ENCODE measurements at places on chromosomes 12 and 14.

DNA sequence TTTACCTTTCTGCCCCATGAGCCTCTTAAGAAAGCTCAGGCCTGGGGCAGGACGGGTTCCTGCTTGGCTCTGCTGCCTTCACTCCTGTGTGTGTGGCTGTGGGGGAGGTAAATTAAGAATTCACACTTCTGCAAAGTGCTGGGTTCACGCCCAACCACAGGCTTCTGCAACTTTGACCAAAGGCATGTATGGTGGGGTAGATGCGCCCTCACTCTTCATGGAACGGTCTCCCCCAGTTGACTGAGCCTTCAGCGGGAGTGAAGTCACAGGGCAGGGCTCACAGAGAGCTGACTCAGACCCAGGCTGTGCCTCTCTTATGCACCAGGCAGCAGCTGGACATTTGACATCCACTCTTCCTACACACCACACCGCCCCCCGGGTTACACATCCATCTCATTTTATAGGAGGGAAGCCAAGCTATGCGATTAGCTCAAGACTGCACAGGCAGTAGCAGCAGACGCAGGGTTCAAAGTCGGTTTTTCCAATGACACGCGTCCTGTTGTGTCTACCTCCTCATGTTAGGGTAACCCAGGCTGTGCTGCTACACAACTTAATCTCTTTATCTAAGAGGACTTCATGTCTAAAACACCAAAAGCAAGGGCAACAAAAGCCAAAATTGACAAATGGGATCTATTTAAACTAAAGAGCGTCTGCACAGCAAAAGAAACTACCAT, 15.4 kb upstream of the BCL11B start:
- DNase-seq: no peak

DNA sequence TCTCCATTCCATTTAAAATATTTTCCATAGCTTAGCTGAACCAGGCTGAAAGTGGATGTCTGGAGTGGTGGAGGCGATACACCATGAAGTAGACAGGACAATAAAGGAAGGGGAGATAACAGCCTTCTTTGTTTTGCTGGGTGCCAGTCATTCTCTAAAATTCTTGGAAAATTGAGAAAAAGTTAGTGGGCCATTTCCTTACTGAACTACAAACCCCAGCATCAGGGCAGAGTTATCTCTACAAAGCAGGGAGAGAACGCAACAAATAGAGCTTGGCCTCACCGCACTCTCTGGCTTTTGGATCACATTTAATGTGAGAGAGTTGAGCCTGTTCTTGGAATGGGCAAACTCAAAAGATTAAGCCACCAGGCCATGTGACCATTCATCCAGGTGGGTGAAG, 41.2 kb upstream of the LRRC10 start:
- DNase-seq: no peak

- no peak for DNase-seq
These were observed 337.9 kb downstream of the AACS start for GRCh38 chr12:125402874-125403789.

DNA sequence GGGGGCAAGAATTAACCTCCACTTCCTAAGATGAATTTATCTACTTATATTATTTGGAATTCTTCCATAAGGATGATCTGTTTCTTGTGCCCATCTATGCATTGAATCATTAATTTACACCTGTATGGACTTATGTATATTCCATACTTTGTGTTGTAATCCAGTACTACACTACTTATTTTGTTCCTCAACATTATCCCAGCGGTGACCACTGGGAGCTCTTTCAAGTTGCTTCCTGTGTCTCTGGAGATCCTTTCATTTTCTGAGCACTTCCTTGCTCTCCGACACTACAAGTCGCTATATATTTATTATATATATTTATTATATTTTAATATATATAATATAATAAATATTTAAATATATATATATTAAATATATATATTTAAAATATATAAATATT, 54.9 kb upstream of the SCN8A start:
- no peak for DNase-seq

DNA sequence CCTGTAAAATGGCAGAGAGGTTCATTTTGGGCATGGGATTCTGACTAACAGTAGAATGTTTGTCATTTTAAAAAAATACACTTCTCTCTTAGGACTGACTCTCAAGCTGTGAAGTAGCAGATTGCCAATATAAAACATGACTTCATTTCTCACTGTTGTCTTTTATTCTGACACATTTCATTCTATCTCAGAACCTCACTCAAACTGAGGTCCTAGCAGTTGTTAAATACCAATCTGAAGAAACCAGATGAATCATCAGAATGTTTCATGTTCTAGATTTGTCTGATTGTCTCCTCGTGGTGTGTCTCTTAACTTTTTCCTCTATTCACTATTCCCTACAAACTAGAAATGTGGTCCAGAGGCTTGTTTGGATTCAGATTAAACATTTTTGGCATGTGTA, 276.5 kb upstream of the NPAS3 start:
- no peak for DNase-seq

- no peak for DNase-seq
These were observed 77.5 kb downstream of the LRRC9 start for GRCh38 chr14:59997449-59997848.

DNA sequence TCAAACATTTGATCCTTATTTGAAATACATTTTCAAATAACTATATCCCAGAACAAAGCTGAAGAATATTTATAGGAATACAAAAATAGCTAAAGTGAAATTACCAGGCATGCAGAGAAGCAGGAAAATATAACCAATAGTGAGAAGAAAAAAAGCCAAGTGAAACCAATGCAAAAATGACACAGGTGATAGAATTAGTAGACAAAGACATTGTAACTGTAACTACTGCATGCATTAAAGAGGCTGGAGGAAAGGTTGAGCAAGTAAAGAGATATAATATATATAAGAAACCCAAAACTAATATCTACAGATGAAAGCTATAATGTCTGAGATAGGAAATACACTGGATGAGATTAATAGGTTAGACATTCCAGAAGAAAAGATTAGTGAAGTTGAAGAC, 49.2 kb upstream of the PRPF39 start:
- DNase-seq: no peak

- no peak for DNase-seq
These were observed 55.9 kb upstream of the GPR68 start for GRCh38 chr14:91300283-91300895.

GRCh38 chr14:33711194-33711593, 239.7 kb downstream of the EGLN3 start:
- no peak for DNase-seq

DNA sequence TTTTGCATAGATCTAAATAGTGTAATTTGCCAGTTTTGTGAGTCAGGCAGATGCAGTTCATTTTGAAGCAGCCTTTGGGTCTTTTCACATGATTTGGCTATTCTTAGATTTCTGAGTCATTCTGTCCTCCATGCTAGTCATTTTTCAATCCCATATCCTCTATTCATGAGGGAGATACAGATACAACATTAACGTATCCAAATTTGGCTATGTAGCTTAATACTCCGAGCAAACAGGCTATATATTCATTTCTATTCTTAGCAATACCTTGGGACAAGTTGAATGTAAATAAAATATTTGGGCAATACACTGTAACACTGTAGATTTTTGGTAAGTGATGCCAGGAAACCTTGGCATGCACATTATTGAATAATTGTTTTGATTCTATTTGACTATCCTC, 270.7 kb upstream of the PDE3A start:
- peak; percentile 45 for DNase-seq

GRCh38 chr12:64675795-64676194, 65.5 kb downstream of the RASSF3 start:
- DNase-seq: peak; percentile 22

- DNase-seq: no peak
These were observed 16.1 kb downstream of the GPR68 start for GRCh38 chr14:91228112-91229004.

- no peak for DNase-seq
These were observed 58.2 kb downstream of the ESR2 start for GRCh38 chr14:64235652-64236640.

DNA sequence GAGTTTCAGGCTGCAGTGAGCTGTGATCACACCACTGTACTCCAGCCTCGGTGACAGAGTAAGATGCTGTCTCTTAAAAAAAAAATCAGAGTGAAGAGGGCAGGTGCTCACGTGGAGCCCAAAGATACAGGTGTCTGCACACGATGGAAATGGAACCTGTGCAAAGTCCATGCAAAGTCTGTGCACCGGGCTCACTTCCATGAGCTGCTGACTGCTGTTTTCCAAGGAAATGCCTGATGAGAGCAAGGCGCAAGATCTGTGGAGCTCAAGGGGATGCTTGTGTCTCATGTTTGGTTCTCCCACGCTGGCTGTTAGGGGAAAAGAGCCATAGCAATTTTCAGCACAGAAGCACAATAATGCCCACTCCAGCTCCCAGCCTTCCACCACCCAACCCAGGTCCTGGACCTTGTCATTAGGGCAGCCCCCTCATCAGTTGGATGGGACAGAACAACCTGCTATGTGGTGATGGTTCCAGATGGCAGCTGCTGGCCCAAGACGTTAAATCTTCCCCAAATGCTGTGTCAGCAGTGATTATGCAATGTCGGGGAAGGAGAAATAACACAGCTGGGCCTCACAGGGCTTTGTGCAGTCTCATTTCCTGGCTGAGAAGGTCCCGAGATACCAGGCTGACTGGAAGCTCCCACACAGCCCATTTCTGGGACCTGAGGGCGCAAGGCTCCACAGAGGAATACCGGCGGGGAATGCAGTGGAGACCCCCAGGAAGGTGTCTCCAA, 27.9 kb upstream of the DICER1 start:
- DNase-seq: no peak

GRCh38 chr12:24561882-24562770, 386.8 kb downstream of the BCAT1 start:
- no peak for DNase-seq

GRCh38 chr12:121741743-121742142, 29.2 kb downstream of the TMEM120B start:
- DNase-seq: no peak

GRCh38 chr12:78146365-78146772, 315.7 kb downstream of the NAV3 start:
- DNase-seq: peak; percentile 48

- no peak for DNase-seq
These were observed 14.2 kb upstream of the PPP1R12A start for GRCh38 chr12:79949098-79949497.

GRCh38 chr12:32196250-32197198, 89.9 kb downstream of the BICD1 start:
- DNase-seq: no peak

- no peak for DNase-seq
These were observed 91.2 kb downstream of the RCOR1 start for GRCh38 chr14:102683399-102684297.

DNA sequence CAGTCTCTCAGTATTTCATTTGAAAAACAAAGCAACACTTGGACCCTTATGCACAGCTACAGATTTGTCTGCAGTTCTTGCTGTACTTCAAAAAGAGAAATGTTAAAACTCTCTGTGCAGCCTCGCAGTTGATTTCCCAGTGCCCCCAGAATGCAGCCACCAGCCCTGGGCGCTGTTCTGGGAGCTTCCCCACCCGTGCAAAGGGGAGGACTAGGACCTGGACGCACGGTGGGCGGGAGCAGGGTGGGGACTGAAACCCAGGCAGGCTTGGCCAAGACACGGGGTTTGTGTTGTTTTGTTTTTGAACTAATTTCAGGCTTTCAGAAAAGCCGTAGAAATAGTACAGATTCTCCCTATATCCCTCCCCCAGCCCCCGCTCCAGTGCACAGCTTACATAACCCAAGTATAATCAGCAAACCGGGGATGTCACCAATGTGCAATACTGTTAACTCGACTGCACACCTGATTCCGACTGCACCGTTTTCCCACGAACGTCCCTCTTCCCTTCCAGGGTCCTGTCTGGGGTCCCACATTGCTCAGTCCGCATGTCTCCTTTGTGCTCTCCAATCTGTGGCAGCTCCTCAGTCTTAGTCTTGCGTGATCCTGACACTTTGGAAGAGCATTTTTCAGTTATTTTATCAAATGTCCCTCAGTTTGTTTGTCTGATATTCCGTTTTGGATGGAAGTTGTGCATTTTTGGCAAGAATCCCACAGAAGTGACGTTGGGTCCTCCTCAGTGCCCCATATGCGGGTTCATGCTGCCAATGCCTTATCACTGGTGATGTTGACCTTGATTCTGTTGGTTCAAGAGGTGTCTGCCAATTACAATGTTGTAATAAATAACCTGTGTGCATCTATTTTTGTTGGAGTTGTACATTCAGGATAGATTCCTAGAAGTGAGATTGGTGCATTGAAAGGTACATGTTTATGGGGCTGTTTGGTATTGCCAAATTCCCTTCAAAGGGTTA, 95.9 kb downstream of the SETD3 start:
- DNase-seq: no peak

DNA sequence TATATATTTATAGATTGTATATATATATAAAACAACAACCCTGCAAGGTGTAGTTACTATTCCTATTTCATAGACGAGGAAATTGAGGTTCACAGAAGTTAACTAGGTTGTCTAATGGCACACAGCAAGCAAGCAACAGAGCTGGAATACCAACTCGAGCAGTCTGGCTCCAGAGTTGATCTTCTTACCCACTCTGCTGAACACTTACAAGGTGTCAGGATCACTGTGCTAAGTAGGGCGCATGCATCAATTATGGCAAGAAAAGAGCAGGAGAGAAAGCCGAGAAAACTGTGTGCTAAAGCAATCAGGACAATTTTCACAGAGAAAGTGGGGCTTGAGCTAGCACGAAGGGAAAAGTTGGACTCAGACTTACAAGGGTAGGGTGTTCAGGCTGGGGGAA, 15.9 kb upstream of the ARMH4 start:
- DNase-seq: no peak

GRCh38 chr12:1634590-1635191, 5.7 kb downstream of the WNT5B start:
- peak; percentile 73 for DNase-seq

GRCh38 chr12:89770391-89770790, 61.8 kb upstream of the ATP2B1 start:
- no peak for DNase-seq

- no peak for DNase-seq
These were observed 372.1 kb downstream of the KCNH5 start for GRCh38 chr14:62673014-62673755.

GRCh38 chr12:18981732-18982131, 147.8 kb upstream of the PLEKHA5 start:
- no peak for DNase-seq

GRCh38 chr14:32611752-32612151, 282.7 kb downstream of the AKAP6 start:
- DNase-seq: no peak

DNA sequence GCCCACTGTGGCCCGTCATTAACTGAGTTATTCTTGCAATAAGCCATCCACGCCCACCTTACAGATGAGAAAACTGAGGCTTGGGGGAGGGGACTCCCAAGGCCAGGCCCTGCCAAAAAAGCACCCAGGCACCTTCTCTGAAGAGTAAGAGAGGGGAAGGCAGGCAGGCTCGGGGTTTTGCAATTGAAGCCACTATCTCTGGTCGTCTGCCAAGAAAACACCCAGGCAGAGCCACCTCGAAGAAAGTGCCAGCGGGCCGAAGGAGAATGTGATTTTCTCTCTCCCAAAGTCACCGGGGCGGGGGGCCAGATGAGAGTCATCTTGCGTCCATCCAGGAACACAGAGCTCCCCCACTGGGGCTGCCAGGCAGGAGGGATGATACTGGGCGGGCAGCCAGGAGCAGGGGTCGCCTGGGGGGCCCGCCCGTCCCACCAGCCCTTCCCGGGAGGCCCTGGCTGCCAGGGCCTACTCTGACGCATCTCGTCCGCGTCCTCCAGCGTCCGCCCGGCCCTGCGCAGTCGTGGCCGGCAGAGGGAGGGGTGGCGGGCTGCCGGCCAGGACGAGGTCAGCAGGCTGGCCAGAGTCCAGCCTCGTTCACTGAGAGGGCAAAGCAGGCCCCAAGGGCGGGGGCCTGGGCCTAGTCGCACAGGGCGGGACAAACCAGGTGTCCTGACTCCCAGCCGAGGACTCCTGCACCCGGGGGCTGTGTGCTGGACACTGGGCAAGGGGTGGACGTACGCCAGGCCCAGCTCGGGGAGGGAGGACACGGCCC, 74.3 kb downstream of the RFLNA start:
- DNase-seq: peak; percentile 36
